ENCODE measurements at places on chromosomes 2 and 18. TPM values are rescaled to one million over a fixed set of nuclear protein-coding genes. Genes with fewer than 3 reads are reported as not detected.

DNA sequence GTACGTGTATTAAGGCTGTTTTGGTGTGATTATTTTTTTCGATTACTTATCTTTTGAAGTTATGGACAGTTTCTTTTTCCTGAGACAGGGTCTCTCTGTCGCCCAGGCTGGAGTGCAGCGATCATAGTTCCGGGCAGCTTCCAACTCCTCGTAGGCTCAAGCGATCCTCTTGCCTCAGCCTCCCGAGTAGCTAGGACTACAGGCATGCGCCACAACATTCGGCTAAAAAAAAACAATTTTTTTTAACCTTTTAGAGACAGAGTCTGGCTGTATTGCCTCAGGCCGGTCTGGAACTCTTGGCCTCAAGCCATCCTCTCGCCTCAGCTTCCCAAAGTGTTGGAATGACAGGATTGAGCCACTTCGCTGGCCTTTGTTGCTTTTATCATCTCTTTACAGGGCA lies 945 bp downstream of the HAT1 start:
- DNase-seq, result no peak

IL1B gene
- total RNA-seq, result 1.1 TPM

- DNase-seq, result no peak
Measured at GRCh38 chr2:229539628-229540027, 174.7 kb downstream of the DNER start.

- no peak for DNase-seq
Measured at GRCh38 chr2:133146893-133147292, 421.4 kb downstream of the NCKAP5 start.

DNA sequence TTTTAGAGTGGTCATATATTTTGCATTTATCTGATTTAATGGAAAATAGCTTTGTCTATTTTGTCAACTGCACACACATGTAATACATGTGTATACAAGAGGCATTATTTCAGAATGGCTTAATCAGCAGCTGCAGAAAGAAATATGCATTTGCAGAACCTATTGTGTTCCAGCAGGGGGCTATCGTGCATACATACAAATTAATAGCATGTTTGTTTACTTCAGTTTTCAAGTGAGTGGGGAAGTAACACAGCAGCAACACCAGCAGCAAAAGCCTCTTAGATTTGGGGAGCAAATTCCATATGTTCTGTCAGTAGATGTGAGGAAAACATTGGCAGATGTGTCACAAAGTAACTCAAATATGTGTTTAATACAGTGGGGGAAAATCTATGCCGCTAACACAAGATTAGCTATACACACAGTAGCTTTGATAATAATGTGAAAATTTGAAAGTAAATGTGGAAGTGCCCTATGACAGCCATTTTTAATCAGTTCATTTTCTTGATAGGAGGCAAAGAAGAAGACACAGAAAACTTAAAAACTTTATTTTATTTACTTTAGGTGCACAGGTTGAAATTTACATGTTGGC lies 218.1 kb downstream of the WDR7 start:
- no peak for DNase-seq

CD207 gene
- 0.42 TPM for total RNA-seq

DNA sequence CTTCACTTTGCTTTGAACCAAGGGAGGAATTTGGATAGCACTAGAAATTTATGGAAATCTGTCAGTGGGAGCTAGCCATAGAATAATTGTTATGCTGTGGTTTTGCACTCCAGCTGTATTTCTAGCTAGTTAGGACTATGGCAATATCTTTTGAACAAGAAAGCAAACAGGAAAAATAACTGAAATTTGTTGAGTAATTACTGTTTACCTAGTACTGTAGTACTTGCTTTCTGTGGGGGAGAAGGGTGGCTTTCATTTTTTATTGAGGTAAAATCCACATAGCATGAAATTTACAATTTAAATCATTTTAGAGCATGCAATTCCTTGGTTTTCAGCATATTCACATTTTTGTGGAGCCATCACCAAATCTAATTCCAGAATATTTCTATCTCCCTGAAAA lies 28.4 kb downstream of the MBD5 start:
- no peak for DNase-seq

OTOS gene
- not detected for total RNA-seq

- DNase-seq, result no peak
Measured at GRCh38 chr2:20212871-20213503, 11.9 kb downstream of the SDC1 start.

DNA sequence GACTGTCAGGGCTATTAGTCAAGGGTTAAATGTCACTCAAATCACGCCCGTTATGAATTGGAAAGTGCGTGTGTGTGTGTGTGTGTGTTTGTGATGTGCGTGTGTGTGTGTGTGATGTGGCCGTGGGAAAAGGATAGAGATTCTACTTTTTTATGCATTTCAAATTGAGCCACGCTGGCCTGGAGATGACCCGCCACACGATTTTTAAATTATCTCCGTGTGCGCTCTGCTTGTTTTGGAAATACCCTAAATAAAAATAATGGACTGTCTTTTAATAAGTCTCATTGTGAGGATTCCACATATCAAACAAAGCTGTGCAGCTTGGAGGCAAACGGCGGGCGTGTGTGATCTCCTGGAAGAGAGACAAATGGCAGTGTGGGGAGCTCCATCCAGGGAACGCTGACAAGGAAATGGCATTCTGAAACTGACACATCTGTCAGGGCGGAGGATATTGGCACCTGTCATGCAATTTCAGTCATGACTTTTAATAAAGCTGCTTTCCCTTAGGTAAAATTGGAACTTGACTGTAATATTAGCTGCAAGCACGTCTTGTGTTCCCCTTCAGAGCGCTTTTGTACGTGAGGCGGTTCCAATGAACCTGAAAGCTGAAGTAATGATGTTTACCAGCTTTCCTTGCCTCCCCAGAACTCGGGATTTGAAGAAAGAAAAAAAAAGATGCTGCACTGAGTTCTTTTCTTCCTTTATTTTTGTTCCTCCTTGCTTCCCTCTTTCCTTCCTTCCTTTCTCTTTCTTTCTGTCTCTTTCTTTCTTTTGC lies 381.8 kb upstream of the SMIM21 start:
- no peak for DNase-seq

DNA sequence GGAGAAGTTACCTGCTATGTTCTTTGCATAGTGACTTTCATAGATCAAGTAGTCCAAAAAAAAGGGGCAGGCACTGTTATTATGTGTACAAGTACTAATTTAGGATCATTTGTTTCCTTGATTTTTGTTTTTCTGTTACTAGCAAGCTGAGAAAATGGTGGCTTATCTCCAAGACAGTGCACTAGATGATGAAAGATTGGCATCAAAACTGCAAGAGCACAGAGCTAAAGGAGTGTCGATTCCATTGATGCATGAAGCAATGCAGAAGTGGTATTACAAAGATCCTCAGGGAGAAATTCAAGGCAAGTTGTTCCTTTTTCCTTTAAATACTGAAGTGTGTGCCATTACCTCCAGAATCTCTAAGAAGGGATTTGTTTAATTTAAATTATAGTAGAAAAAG lies 19.6 kb upstream of the KCNJ13 start:
- DNase-seq, result no peak

- no peak for DNase-seq
Measured at GRCh38 chr2:215452725-215453124, 16.9 kb upstream of the FN1 start.

DNA sequence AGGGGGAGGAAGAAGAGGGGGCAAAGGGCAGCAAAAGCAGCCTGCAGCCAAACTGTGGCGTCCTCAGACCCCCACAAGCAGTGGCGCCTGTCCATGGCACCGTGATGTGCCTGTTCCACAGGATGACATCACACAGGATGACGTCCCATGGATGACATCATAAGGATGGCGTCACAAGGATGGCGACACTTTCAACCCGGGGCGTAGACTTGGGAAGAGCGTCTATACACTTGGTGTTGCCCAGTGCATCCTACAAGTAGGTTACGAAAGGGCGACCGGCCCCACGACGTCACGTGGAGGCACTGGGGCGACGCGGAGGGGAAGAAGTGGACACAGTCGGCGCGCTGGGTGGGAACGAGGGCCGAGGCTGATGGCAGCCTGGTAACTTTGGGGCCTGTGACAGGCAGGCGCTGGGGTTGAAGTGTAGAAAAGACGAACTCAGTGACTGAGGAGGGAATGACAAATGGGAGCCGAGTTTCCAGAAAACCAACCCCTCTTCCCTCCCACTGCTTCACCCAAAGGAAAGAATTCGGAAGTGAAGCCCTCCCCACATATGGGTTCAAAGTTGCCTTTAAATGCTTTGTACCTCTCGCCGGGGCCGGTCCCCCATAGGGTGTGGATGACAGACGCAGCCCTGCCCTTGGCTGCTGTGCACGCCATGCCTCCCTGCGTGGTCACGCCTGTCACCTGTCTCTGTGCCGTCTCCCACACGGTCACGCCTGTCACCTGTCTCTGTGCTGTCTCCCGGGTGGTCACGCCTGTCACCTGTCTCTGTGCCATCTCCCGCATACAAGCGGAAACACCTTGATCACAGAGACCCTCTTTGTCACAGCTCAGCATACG lies 13.4 kb upstream of the KCNG2 start:
- DNase-seq, result peak; percentile 46

DNA sequence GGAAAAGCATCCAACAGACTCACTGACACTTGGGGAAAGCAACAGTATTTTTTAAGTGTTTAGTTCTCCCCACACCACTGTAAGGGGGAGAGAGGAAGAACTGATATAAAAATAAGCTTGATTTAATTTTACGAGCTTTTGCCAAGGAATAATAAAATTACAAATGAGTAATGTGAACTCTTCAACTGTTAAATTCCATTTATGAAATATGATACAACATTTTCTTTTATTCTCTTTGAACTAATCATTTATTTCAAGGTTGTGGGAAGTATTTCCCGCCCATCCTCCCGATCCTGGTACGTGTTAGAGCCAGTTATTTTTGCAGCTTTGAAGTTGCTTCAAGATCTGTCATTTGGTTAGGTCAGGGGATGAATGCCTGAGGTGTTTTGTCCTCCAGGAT lies 35.2 kb downstream of the WDPCP start:
- DNase-seq, result no peak

CIB4 gene
- not detected for total RNA-seq

DNA sequence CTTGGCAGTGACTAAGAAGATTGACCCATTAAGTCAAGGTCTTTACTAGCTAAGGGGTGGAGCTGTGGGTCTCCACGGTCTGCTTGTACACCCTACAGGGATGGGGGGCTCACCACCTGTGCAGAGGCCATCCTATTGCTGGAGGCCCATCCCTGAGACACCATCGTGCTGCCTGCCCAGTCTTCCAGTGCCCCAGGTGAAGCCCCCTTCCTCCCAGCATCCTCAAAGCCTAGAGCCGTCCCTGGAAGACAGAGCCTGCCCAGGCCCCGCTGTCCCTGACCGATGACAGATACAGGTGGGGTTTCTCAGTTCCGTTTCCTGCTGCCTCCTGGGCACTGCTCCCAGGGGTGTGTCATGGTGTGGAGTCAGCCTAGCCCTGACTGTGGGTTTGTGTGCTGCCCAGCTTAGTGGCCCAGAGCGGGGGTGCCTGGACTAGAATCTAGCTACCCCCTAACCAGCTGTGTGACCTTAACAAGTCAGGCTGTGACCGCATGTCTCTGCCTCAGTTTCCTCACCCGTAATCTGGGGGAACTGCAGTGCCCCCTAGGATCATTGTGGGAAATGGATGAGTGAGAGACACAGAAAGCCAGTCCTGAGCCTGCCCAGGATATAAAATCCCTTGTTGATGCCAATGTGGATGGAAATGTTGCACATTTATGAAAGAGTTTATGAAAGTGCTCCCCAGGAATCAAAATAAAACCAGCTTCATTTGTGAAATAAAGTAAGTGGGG lies 2.0 kb downstream of the OTOS start:
- peak; percentile 51 for DNase-seq

GPR17 gene
- 0.10 TPM for total RNA-seq

DNA sequence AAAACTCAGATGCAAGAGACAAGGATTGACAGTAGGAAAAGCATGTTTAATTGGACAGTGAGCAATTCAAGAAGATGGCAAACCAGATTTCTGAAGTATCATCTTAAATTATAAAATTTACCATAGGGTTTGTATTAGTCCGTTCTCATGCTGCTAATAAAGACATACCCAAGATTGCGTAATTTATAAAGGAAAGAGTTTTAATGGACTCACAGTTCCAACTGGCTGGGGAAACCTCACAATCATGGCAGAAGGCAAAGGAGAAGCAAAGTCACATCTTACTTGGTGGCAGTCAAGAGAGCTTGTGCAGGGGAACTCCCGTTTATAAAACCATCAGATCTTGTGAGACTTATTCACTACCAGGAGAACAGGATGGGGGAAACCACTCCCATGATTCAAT lies 24.0 kb upstream of the NOL4 start:
- DNase-seq, result no peak

DNA sequence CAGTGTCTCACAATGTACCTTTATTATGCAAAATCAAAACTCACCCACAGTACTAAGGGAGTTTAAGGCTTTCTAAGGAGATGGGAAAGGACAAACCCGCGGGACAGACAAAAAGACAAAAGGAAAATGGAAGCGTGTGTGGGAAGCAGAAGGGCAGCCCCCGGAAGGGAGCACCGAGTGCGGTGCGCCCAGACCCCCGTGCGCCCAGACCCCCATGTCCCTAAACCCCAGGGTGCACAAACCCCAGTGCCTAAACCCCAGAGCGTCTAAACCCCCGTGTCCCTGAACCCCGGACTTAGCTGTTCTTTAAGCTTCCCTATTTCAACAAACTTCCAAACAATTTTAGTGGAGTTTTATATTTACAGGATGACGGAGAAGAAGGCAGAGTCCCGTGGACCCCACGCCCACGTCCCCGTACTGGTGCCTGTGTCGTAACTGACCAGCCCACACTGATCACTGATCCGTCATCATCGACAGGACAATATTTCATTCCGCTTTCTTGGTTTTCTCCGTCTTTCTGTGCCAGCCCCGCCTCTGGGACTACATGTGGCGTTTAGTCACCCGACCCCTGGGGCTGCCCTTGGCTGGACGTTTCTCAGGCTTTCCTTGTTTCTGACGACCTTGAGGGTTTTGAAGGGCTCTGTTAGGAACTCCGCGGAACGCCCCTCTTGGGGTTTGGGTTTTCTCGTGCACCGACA lies 76.9 kb downstream of the RTP5 start:
- peak; percentile 65 for DNase-seq

DNA sequence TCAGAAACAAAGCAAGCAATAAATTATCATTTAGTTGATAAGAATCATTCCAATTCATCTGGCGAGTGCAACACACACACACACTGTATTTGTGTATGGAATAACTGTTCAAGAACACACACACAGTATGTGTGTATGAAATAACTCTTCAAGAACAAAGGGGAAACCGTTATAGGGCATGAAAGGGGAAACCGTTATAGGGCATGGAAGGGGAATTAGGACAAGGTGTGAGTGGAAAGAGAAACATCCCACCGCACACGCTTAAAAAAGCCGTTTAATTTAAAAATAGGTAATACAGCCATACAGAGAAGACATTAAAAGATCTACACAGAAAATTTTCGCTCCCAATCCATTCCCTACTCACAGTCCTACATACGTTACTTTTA lies 607 bp upstream of the TSN start:
- DNase-seq, result no peak
